Lung microvascular endothelial cell (primary cell): ENCODE measurements at places on chromosomes 4 and X. TPM values are rescaled to one million over a fixed set of nuclear protein-coding genes. Genes with fewer than 3 reads are reported as not detected.

DNA sequence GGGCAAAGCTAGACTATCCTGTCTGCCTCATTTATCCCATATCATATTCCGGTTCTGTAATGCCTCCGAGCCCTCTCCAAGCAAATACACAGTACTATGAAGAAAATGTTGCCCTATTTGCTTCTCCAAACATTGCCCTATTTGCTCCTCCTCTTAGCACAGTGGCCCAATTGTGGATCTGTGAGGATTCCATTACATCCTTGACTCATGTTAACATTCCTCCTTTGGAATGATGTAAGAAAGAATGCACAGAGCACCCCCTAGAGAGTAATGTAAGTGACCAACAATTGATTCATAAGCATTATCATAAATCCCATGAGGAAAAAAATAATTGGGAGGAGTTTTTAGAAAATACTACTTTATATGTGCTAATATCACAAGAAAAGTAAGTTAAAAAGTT lies 11.3 kb upstream of the BTC start:
- DNase-seq, result no peak

- DNase-seq, result peak; percentile 93
Observed at GRCh38 chr4:89056953-89057398, at the start of gene FAM13A. TSS of gene FAM13A (minus strand) at chr4:89057185. CDS start at chr4:89056964, 221 bp downstream.

DNA sequence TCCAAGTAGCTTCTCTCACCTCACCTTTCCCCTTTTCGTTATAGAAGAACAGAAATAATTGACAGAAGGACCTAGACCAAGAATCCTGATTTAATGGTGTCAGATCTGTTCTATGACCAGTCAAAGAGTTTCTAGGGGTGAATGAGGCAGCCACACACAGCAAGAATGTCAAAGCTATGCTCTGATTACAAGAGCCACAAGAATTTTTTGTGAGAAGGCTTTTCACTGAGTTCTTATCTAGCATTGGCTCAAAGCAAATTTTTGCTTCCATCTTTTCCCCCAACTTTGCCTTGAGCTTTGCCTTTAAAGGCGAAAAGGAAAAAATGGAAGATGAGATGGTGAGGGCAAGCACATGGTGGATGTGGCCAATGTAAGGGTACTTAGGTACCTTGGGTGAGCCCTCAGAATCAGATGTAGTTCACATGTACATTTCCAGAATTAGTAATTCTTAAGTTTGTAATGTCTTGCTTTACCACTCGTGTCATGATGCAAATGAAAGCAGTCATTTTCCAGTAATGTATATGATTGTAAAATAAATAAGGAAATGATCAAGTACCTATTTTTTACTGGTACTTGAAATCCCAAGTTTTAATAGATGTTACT lies 23.5 kb downstream of the FMR1 start:
- DNase-seq, result no peak

DNA sequence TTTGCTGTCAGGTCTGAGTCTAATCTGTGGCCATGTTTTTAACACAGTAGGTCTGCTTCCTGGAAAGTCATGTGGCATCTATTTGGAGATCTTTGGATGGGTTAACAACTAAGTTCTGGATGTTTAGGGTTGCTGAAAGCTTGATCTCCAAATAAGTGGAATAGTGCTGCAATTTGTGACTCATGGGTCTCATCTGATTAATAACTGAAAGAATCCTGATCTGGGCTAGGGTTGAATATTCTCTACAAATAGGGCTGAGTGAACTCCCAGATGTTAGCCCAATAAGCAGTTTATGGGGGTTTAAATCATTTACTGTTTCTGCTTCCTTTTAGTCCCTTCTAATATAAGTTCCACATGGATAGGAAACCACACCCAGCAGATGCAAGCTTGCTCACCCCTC lies 23.1 kb downstream of the CT47C1 start:
- no peak for DNase-seq

- no peak for DNase-seq
Observed at GRCh38 chr4:66804979-66805378, 740.3 kb downstream of the CENPC start.

DNA sequence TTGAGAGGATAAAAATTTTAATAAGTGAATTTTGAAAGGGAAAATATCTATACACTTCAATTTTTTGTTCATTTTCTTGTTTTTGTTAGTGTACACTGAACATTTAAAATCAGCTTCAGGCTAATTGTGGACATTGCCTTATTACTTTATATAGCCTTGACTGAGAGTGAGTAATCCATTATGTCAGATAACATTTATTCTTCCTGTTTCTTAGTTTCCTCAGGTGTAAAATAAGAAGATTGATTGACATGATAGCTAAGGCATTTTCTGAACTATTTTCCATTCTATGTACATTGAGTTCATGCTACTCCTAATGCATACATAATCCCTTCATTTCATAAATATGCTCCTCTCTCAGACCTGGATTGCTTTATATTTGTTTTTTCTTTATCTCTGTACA lies 607.3 kb upstream of the AADAT start:
- no peak for DNase-seq

GRCh38 chrX:148755111-148755510 lies 254.7 kb downstream of the AFF2 start:
- DNase-seq, result no peak

DNA sequence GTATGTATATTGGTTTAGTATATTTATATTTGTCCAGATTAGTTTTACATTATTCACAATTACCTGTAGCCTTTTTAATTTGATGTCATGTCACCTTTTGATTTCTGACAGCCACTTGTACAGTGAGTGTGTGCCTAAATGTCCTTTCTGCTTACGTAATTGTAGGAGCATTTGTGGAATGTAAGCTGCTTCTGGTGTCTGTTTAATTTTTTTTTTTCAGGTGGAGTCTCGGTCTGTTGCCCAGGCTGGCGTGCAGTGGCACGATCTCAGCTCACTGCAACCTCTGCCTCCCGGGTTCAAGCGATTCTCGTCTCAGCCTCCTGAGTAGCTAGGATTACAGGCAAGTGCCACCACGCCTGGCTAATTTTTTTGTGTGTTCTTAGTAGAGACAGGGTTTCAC lies 91.2 kb upstream of the XAGE2 start:
- no peak for DNase-seq

GRCh38 chr4:25271866-25272265 lies 38.0 kb downstream of the PI4K2B start:
- no peak for DNase-seq

- DNase-seq, result peak; percentile 28
Observed at GRCh38 chrX:106415276-106415895, 196.4 kb upstream of the RADX start.

DNA sequence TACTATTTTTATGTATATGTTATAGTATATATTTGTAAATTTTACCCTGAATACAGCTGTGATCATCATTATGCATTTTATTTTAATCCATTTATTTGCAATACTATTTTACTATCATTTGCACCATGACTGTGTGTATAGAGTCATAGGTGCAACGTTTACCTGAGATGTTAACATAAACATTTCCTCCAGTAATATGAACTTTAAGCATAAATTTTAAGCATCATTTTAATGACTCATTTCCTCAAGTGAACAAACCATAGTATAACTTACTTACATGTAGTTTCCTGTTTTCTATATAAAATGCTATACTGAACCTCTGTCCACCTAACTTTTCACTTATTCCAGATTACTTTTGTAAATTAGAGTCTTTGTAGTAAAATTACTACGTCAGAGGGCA lies 92.8 kb downstream of the NFKB1 start:
- no peak for DNase-seq

DNA sequence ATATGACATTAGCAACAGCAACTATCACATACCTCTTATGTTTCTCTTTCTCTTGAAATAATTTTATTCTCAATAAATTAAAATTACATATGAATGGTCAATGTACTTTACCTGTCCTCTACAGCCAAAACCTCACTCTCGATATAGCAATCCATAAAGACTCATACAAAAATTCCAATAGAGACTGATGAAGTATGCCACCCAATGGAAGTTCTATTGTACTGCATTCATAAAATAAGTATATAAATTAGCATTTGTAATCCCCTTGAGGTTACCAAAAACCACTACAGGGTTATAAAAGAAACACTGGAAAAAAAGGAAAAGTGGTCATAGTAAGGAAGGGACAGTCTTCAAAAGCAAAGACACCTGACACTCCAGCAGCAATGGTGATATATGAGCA lies 32.8 kb downstream of the CLDN2 start:
- DNase-seq, result peak; percentile 45

GRCh38 chrX:37455381-37455780 lies 106.2 kb downstream of the PRRG1 start:
- DNase-seq, result peak; percentile 11

DNA sequence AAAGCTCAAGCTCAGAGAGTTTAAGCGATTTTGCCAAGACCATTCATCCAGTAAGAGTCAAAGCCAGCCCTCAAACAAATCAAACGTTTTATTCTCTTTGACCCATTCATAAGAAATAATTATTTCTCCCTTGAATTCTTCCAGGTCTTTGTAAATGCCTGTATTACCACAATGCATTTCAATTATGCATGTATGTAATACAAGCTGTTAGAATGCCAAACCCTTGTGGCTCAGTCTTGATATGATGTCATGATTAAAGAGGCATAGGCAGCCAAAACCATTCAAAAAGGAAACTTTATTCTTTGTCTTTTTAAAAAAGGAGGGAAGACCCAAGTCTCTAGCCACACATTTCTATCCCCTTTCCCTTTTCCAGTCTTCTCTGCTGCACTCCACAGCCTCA lies 56.5 kb upstream of the PGM2 start:
- DNase-seq, result no peak

- peak; percentile 95 for DNase-seq
Observed at GRCh38 chrX:119574394-119575266, at the start of gene UBE2A. TSS of gene UBE2A (plus strand) at chrX:119574563. CDS start at chrX:119574712, 149 bp downstream.

- no peak for DNase-seq
Observed at GRCh38 chr4:101411926-101412325, 64.6 kb upstream of the PPP3CA start.

DNA sequence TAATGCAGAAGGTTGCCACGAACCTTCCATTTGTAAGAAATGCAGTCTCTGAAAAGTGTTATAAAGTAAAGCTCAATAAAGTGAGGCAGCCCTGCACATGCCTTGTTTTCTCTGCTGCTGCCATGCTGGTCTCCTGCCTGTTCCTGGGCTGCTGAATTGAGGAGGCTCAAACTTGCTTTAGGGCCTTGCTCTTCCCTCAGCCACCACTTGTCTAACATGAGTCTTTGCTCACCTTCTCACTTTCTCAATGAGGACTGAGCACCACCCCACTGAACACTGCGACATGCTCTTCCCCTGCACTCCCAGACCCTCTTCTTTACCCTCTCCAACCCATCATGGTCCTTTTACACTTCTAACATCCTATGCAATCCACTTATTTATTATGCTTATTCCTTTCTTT lies 25.2 kb upstream of the MFAP3L start:
- DNase-seq, result no peak

- no peak for DNase-seq
Observed at GRCh38 chrX:101237041-101237440, 17.5 kb downstream of the DRP2 start.

- DNase-seq, result no peak
Observed at GRCh38 chr4:102256321-102256720, 89.0 kb downstream of the SLC39A8 start.

- no peak for DNase-seq
Observed at GRCh38 chr4:138181287-138181686, 60.9 kb downstream of the SLC7A11 start.

MCF2 gene
- total RNA-seq, result not detected in 2 replicates

KCNIP4 gene
- total RNA-seq, result not detected in 2 replicates

PRR32 gene
- total RNA-seq, result not detected in 2 replicates

CTAG1A gene
- not detected in 2 replicates for total RNA-seq

TRPC3 gene
- not detected in 2 replicates for total RNA-seq

HHIP gene
- total RNA-seq, result 59.1 and 154 TPM in 2 replicates
